ENCODE measurements at places on chromosomes 5 and 9.

- peak; percentile 47 for DNase-seq
Observed at GRCh38 chr9:133347515-133347984, 381 bp downstream of the MED22 start.

GRCh38 chr9:122996586-122996985, 36.9 kb upstream of the GPR21 start:
- DNase-seq = no peak

GRCh38 chr5:135271533-135272310, 127.3 kb downstream of the MACROH2A1 start:
- no peak for DNase-seq

- DNase-seq = no peak
Observed at GRCh38 chr5:14236757-14237156, 93.6 kb downstream of the TRIO start.

- DNase-seq = no peak
Observed at GRCh38 chr9:14029806-14030374, 284.1 kb downstream of the NFIB start.
